ENCODE measurements at places on chromosomes 1 and 21.

DNA sequence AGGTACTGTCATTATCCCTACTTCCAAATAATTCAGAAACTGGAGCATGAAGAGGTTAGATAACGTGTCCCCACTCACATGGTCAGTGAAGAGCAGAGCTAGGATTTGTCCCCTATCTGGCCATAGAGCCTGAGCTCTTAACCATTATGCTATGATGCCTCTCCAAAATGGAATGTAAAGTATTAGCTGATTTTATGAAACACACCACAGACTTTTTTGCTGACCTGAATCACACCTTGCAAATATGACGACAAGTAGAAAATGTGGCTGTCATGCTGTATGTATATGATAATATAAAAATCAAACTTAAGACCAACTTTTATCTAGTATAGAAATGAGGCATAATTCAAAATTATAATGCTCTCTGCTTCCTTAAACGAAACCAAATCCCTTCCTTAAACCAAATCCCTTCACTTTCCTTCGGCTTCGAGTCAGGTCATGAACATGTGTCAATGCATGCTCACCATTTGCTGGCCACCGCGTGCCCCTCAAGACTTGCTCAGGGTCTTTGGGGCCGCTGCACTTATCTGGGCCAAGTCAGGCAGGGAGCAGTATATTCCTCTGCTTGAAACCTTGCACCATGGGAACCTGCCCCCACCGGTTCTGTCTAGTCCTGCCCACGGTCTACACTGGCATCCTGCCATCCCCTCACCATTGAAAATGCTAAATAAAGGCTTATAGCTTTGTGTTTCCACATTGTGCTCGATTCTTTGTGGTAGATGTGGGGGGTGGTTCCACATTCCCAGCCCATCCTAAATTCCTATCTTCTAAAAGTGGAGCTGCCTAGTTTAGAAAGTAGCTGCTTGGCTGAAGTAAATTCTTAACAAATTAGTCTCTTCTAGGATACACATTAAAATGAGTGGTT is 1.6 kb upstream of the TMCC2 start:
- no peak for DNase-seq

GRCh38 chr1:220786337-220787068 is at the start of gene MTARC1:
Gene MTARC1, plus strand, starts transcription at chr1:220786913. Its CDS starts 32 bp downstream, at chr1:220786945.
- DNase-seq = no peak

- no peak for DNase-seq
Measured at GRCh38 chr1:193014400-193014799, 44.8 kb downstream of the UCHL5 start.

DNA sequence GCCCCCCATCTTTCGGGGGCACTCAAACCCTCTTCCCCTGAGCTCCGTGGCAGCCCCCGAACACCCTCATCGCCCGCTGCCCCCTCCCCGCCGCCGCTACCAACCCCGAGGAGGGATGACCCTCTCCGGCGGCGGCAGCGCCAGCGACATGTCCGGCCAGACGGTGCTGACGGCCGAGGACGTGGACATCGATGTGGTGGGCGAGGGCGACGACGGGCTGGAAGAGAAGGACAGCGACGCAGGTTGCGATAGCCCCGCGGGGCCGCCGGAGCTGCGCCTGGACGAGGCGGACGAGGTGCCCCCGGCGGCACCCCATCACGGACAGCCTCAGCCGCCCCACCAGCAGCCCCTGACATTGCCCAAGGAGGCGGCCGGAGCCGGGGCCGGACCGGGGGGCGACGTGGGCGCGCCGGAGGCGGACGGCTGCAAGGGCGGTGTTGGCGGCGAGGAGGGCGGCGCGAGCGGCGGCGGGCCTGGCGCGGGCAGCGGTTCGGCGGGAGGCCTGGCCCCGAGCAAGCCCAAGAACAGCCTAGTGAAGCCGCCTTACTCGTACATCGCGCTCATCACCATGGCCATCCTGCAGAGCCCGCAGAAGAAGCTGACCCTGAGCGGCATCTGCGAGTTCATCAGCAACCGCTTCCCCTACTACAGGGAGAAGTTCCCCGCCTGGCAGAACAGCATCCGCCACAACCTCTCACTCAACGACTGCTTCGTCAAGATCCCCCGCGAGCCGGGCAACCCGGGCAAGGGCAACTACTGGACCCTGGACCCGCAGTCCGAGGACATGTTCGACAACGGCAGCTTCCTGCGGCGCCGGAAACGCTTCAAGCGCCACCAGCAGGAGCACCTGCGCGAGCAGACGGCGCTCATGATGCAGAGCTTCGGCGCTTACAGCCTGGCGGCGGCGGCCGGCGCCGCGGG is 837 bp downstream of the FOXD3 start:
- no peak for DNase-seq

DNA sequence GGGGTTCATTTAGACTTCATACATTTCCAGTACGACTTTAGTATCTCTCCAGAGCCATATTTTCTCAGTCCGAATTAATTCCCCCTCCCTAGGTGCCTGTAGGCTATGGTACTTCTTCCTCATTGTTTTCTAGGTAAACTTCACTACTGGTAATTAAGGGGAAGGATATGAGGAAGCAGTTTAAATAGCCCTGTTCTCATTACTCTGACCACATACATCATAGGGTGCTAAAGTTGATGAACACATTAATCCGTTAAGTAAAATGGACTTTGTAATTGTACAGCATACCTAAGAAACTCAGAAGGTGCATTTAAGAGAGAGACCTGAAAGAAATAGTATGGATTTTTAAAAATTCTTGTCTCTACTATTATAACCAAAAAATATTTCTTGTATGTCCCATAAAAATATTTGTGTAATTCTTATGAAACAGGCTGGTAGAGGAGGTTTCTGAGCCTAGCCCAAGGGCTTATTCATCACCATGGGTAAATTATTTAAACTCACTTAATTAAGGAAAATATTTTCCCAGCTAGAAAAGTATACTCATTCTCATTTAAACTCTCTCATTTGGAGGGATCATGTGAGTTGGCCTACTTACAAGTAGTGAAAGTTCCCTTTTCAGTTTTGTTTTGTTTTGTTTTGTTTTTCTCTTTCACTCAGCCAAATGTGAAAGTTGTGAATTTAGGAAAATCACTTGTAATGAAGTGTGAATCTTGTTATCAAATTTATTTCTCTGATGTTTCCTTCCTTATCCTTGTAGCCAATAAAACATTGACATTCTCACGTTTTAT is 2.0 kb downstream of the PRMT6 start:
- DNase-seq = no peak

- no peak for DNase-seq
Measured at GRCh38 chr1:39129514-39129913, 75.0 kb upstream of the MACF1 start.

DNA sequence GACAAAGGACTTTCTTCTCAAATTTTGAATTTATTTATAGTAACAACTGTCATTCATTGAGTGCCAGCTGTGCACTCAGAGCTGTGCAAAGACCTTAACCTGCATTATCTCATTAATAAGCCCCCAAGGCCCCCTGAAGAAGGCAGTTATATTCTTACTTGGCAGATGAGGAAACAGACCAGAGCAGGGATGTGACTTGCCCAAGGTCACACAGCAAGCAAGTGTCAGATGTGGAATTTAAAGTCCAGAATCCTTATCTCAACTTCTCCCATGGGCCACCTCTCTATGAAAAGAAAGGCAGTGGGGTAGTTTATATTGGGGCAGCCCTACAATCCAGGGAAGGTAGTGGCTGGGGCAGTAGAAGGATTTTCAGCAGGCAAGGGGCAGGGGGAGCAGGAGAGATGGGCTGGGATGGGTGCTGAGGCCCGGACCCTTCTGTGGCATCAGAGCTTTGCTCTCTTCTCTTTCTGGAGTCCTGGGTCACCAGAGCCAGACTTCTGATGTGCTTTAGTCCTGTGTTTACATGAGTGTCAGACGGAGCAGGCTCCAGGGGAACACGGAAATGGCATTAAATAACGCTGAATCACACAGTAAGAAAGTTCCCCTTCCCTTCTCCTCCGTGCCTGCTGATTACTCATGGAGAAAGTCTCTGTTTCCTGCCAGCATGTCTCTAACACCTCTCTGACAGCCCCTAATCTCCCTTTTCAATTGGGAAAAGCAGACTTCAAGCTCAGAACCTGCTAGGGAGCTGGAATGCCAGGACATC is 39.5 kb downstream of the EPHB2 start:
- DNase-seq = no peak

DNA sequence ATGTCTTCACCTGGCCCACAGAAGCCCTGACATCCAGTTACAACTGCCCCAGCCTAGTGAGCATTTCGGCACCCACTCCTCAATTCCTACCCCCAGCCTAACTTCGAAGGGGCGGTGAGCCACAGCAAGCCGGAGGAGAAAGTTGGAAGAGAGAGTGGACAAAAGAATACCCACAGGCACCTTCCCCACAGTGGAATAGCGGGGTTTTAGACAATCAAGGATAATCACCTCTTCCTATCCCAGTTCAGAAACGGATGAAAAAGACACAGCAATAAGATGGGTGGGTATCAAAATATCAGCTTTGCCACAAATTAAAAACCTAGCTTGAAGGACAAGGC is 1.3 kb upstream of the LSS start:
- DNase-seq = no peak

GRCh38 chr1:43847290-43847689 is 86.3 kb upstream of the ARTN start:
- DNase-seq = no peak

DNA sequence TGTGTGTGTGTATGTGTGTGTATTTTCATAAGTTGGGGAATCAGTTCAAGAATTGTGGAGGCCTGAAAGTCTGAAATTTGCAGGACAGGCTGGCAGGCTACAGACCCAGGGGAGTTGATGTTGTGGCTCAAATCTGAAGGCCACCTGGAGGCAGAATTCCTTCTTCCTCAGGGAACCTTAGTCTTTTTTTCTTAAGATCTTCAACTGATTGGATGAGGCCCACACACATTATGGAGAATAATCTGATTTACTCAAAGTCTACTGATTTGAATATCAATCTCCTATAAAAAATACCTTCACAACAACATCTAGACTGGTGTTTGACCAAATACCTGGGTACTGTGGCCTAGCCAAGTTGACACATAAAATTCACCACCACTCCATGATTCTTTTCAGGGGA is 61.8 kb downstream of the MT1HL1 start:
- no peak for DNase-seq

DNA sequence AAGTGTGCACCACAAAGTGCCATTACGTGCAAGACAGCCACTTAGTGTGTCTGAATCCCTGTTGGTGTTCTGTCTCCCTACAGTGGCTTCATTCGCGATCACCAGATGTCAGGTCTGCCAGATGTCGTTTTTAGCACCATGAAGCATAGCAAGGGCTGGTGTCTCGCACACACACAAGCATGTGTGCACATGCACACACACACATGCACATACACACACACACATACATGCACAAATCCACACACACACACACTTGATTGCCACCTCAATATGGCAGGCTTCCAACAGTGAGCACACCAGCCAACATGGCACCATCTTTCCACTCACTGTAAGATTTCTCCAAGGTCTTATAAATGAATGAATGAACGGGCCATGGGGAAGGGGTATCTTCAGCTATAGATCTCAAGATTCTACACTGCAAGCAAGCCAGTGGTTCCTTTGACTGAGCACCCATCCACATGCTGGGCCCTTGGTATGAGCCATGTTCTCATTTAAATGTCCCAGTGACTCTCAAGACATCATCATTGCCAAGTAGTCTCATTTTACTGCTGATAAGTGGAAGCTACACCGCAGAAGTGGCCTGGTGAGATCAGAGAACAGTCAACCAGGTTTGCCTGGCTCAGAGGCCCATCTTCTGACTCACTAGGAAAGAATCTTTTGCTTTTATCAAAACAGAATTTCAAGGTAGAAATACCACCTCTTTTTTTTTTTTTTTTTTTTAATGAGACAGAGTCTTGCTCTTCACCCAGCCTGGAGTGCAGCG is 84.9 kb downstream of the SIM2 start:
- DNase-seq = no peak

- DNase-seq = no peak
Measured at GRCh38 chr1:92544756-92545165, 58.0 kb upstream of the GFI1 start.

DNA sequence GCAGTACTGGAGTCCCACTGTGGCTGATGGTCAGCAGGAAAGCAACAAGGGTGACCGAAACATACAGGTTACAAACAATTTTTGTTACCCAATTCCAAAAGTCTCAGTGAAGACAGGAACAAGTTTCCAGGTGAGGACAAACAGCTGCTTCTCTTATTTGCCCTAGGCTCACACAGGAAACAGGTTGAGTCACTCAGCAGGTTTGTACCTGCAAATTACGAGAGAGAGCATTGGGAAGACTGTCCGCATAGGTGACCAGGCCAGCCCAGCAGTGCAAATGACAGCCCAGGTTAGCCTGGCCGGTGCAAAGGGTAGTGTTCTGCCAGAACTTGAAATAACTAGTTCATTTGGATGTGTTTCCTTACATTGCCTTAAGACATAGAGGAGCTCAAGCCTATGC is 40.0 kb upstream of the DSCAM start:
- DNase-seq = no peak

DNA sequence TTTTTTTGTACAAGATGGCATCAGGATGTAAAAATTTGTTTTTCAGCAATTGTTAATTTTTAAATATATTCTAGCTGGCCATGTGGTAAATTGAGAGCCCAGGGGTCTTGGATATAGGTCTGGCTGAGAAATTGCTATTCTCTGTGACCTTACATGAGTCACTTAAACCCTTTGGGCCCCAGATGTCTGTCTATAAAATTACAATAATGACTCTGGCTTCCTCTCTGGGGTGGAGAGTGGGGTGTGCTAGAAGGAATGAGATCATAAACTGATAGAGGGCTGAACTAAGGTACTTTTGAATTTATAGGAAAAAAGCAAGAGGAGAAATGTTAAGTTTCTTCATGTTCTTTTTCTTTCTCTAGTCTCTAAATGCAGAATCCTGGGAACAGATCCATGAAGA is 12.4 kb upstream of the TCHH start:
- no peak for DNase-seq

GRCh38 chr1:73104749-73105148 is 822.4 kb upstream of the NEGR1 start:
- DNase-seq = no peak

- no peak for DNase-seq
Measured at GRCh38 chr1:118588566-118588965, 399.6 kb downstream of the TBX15 start.

DNA sequence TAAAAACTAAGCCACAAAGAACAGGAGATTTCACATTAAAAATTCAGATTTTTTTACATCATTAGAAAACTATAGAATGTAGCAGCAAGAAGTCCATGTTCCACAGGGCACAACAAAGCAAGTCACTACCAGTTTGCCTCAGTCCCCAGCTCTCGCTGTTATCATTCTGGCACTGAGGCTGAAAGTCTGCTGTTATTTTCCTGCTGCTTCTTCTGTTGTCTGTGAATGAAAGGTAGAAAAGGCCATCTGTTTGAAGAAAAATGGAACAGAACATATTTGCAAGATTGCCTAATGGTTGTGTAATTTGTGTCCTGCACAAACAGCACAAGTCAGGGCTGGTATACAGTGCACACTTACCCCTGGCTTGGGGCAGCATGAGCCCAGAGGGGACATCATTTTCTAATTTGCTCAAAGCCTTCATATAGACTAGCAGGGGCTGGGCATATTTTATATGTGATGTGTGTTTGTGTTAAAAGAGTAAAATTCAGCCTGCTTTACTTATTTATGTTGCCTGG is 105.6 kb upstream of the COG2 start:
- DNase-seq = no peak

- DNase-seq = no peak
Measured at GRCh38 chr1:41240781-41241353, 1.2 kb downstream of the SCMH1 start.

- no peak for DNase-seq
Measured at GRCh38 chr1:183739741-183740271, 65.1 kb upstream of the RGL1 start.
